Stimulated activated CD8-positive, alpha-beta memory T cell treated with anti-CD3 and anti-CD28 coated beads, Interleukin-4, amount 100 ng/mL, for 1 hour (primary cell): ENCODE measurements at places on chromosomes 2 and 18.

DNA sequence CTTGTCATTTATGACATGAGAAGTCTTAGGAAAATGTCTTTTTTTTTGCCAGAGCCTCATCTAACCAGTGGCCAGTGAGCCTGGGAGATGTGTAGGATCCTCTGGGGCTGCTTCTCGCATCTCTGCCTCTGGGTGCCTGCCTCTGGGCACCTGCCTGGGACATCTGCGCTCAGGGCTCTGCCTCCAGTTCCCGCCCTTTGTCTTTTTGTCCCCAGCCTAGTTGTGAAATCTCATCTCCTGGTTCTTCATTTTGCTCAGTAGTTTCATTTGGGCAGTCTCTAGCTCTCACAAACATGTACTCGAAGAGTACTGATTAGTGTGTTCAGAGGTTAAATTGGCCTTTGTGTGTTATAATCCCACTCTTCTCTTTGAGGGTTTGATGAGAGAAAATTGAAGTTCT, 92.0 kb downstream of the LTBP1 start:
- no peak for DNase-seq

- DNase-seq: no peak
These were observed 571.9 kb upstream of the PKDCC start for GRCh38 chr2:41475959-41476358.

DNA sequence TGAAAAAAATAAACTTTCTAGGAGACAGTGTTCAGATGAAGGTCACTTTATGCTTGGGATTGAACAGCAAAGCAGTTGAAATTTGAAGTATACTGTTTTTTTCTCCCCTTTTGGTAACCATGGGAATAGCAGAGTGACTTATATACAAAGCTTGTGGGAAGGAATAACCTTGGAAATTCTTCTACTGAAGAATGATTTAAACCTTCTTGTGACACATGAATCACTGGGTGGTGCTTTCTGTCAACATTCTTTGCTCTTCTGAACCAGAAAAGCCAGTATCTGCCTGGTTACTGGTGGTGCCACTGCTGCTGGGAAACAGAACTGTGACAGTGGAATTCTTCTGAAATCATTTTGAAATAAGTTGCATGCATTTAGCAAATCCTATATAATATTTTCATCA, 39.4 kb upstream of the RND3 start:
- no peak for DNase-seq

DNA sequence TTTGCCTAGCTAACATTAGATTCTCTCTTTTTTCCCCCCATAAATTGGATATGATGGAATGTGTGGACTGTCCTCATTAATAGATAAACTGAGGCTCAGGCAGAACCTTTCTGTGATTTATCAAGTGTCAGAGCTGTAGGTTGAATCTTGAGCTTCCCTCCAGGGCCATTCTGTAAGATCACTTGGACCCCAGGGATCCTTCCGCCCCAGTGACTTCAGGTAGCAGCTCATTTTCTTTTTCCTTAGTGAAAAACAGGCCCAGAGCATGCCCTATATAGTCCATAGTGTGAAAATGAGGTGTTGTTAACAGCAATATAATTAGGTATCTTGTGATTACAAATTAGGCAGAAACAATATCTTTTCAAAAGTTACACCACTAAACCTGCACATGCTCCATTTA, 269.7 kb downstream of the ZNF385B start:
- no peak for DNase-seq
